ENCODE measurements at places on chromosomes 4 and X.

DNA sequence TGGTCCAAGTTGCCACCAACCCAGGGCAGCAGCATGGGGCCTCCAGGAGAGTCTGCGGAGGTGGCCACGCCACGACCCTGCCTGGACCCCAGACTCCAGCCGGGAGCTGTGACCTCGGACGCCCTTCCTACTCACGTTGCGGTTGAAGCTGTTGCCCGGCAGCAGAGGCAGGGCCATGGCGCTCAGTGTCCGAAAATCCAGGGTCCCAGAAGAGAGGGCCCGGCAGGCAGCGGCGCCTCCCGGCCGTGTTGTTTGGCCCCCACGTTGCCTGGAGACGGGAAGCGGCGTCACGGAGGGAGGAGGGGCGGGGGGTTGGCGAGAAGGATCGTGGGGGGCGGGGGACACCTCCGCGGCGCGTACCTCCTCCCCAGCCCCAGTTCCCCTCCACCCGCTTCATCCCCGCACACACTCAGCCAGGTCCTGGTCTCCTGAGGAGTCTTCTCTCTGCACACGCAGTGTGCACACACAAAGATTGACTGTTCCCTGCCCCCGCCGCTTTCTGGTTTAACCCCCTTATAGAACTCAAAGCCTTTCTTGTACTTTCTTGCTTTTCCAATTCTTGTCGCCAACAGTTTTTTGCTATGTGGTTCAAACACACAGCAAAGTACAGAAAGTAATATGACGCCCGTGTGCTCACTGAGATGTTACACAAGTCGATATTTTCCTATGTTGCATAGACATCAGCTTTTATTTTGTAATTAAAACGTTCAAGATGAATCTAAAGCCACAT, at the start of gene EFHC2:
Gene EFHC2 (minus strand): TSS at position 261 of the 730 bp plus-strand sequence. CDS start 84 bp downstream, at position 177.
- no peak for DNase-seq

GRCh38 chr4:12924253-12924652, 559.9 kb downstream of the RAB28 start:
- DNase-seq = no peak

- no peak for DNase-seq
Measured at GRCh38 chr4:189206953-189207352, 733.7 kb upstream of the FRG1 start.

DNA sequence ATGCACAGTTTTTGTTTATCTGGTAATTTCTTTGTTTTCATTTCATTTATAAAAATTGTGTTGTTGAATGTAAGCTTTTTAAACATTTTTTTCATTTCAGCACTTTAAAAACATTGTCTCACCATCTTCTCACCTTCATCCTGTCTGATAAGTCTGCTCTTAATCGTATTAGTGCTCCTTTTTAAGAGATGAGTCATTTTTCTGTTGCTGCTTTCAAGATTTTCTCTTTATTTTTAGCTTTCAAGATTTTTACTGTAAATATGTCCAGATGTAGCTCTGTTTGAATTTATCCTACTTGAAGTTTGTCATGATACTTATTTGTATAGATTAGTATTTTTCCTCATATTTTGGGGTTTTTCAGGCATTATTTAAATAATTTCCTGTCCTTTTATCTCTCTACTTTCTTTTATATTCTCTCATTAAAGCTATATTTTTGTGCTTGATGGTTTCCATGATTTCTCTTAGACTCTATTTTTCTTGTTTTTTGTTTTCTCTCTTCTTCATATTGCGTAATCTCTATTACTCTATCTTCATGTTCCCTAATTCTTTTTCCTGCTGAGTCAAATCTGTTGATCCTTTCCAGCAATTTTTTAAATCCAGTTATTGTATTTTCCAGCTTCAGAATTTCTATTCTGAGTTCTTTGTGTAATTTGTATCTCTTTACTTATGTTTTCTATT, 1400.4 kb upstream of the PCDH7 start:
- DNase-seq = no peak
